ENCODE measurements at places on chromosomes 3 and 15. TPM values are rescaled to one million over a fixed set of nuclear protein-coding genes. Genes with fewer than 3 reads are reported as not detected.

Gene LRRIQ4
- total RNA-seq = 0.11 TPM

DNA sequence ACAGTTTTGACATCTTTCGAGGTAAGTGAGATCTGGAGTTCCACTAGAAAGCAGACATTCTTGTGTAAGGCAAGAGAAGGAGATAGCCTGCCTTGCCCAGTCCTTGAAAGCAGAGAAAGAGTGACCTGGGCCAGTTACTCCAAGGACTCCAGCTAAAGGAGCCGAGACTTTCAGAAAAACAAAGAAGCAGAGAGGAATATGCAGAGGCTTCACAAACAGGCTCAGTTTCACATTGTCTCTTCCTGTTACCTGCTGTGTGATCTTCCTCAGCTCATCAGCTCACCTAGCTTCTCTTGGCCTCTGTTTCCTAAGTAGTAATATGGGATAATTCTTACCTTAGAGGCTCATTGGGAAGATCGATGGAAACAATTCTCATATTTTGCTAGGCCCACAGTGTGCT, 81.0 kb downstream of the CDC25A start:
- DNase-seq = no peak

- DNase-seq = no peak
Measured at GRCh38 chr3:45566951-45567411, 27.6 kb upstream of the LIMD1 start.

DNA sequence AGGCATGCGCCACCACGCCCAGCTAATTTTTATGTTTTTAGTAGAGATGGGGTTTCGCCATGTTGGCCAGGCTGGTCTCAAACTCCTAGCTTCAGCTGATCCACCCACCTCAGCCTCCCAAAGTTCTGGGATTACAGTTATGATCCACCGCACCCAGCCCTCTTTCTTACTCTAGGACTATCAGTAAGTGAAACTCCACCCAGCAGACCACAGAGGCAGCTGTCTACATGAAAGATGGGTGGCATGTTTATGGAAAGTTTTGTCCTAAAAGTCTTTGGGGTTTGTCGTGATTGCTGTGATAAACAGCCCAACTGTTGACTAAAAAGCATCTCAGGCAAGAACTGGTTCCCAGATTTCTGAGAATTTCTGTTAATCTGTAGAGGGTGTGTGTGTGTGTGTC, 10.9 kb downstream of the ARL6IP5 start:
- DNase-seq = no peak

GRCh38 chr3:16824081-16824696, 60.6 kb upstream of the PLCL2 start:
- no peak for DNase-seq

- no peak for DNase-seq
Measured at GRCh38 chr3:146386936-146387335, 82.4 kb downstream of the PLSCR2 start.

DNA sequence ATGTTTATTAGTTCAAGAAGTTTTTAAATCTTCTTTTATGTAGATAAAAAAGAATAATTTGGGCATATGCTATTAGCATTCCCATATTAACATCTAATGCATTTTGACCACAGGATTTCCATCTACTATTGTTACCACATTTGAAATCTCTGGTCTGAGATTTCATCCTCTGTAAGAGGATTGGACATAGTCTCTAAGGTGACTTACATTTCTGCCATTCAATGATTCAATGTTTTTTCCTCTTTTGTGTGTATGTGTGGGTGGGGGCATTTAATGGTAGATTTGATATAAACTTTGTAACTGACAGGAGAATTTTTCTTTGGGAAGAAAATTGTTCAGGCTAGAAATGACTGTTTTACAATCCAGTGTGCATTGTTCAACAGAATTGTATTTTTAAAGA, 307.3 kb upstream of the RBMS3 start:
- no peak for DNase-seq
